ENCODE measurements at places on chromosomes 6 and 20.
A peak's percentile ranks its signal among the peaks of the same experiment; 100 is the strongest.

- no peak for DNase-seq
These were observed 74.9 kb downstream of the AGPAT4 start for GRCh38 chr6:161198783-161199460.

DNA sequence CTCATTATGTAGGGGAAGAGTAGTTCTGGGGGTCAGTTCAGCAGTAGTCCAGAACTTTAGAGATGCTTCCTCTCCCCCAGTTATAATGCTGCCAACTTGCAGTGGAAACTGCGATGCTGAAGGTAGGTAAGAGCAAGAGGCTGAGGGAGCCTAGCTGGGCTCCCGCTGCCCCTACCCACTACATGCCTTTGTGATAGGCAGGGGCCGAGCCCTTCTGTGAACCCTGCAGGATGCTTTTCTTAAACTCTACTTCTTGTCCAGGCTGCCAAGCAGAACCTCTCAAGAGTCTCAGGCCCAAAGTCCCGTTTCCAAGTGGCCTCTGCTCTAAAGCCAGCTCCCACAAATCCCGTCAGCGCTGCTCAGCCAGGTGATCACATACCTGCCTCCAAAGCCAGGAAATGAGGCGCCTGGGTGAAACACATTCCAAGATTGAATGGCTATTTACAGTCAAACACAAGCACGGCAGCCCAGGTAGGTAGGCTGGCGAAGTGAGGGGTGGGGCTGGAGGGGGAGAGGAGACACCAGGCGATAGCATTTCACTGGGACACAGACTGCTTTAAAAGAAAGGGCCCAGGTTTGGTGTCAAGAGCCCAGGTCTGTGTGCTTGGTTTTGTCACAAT, 150.7 kb downstream of the CD24 start:
- no peak for DNase-seq

GRCh38 chr6:27772261-27773001, 139.8 kb downstream of the OR2B2 start:
- DNase-seq = peak; percentile 73

GRCh38 chr20:47674686-47675085, 110.6 kb downstream of the SULF2 start:
- DNase-seq = no peak

DNA sequence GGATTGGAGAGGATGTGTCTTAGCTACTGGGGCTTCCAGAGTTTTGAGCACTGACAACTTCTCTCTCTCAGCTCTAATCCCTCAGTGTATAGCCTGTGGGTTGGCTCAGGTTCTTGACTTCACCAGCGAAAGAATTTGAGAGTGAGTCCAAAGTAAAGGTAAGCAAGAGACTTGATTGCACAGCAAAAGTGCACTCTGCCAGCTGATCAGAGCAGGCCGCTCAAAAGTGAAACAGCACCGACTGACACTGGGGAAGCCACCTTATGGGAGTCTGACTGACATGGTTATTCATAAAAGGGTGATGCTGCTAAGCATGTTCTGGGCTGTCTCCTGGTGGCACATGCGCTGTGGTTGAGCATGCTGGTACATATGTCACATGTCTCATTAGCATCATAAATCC, 389.5 kb downstream of the CBLN4 start:
- DNase-seq = no peak

- DNase-seq = no peak
These were observed 46.2 kb upstream of the RNF144B start for GRCh38 chr6:18340781-18341551.

GRCh38 chr6:113187661-113188060, 669.5 kb upstream of the MARCKS start:
- no peak for DNase-seq

DNA sequence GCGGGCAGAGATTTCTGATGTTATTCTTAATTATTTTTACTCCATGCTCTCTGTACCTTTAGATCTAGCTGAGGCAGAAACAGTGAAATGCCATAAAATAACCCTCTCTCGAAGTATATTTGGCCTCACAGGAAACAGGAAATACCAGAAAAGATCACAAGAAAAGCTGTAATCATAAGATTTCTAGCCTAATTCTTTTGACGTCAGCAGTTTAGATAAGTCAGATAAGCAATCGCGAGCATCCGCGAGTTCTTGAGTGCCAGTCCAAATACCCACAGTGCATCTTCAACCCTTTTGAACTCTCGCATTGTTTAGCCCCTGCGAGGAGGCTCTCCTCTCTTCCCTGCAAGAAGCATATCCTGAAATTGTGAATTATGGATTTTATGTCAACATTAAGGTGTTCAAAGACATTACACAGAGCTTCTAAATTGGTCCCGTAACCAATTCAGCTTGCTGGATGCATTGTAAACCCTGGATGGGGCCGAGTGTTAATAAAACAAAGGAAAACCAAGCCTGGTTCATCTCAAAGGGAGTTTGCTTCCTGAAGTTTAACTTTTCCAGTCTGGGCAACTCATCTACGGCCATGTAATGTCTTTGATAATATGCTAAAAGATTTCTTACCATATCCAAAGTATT, 198.9 kb downstream of the MTFR2 start:
- no peak for DNase-seq

- DNase-seq = no peak
These were observed 90.9 kb upstream of the GCM1 start for GRCh38 chr6:53239526-53239925.

- DNase-seq = no peak
These were observed 76.1 kb downstream of the HIVEP2 start for GRCh38 chr6:142868917-142869316.

GRCh38 chr6:13302751-13303667, 25.3 kb downstream of the TBC1D7 start:
- DNase-seq = no peak

DNA sequence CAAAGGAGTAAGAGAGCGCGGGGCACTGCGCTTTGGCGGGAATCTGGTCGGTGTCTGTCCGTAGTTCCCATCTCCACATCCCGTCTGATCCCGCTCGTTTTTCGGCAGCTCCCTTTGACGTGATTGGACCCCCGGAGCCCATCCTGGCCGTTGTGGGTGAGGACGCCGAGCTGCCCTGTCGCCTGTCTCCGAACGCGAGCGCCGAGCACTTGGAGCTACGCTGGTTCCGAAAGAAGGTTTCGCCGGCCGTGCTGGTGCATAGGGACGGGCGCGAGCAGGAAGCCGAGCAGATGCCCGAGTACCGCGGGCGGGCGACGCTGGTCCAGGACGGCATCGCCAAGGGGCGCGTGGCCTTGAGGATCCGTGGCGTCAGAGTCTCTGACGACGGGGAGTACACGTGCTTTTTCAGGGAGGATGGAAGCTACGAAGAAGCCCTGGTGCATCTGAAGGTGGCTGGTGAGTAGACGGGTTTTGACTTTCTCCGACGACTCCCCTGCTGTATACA, 1.4 kb downstream of the BTN1A1 start:
- no peak for DNase-seq

- no peak for DNase-seq
These were observed 1.9 kb upstream of the NKAIN4 start for GRCh38 chr20:63255931-63256704.

DNA sequence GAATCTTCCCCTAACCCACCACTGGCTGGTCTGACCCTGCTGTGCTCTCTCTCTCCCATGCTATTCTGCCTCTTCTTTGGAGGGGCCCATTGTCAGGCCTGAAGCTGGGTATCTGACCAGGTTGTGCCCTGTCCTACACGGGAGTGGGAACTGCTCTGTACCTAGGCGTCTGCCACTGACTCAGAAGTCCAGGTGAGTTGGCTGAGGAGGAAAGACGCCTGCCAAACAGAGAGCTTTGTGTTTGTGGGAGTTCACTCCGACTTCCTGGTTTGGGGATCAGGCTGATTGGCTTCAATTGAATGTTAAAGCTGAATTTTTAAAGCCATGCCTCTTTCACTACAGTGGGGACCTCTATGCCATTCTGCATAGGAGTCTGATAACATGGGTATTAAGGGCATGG, 136.0 kb downstream of the CCDC170 start:
- no peak for DNase-seq

- no peak for DNase-seq
These were observed 7.6 kb downstream of the PLEKHG1 start for GRCh38 chr6:150607329-150607650.

DNA sequence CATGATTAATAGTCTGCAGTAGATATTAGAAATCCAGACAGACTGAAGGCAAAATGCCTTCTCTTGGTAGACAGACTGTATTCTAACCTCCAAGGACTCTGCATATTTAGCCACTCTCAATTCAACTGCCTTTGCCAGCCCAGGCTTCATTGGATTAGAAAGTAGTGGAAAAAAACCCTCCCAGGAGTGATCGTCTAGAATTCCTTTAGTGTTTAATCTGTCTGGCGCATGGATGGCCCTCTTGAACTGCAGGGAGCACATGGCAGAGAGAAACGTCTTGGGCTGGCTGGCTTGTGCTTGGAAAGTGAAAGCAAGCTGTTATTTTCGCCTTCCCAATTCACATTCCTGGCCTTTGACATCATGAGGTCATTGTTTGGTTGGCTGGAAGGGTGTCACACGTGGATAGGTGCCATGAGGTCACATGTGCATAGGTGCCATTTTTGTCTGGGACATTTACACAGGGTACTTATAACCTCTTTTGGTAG, 30.9 kb upstream of the NEDD9 start:
- no peak for DNase-seq

DNA sequence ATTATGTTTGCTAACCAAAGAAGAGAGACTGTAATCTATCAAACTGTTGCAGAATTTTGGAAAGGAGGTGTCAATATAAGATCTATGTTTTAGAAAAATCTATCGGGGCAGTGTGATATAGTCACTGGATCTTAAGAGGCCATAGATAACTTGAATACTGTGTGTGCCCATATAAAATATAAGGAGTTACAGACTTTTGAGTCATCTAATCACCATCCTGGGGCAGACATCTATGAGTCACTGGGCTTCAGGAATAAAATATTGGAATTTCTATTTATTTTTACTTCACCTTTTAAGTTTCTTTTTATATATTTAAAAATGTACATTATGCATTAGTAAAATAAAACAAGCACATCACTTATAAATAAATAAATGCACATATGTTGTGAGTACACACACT, 509.3 kb upstream of the MAN1A1 start:
- DNase-seq = no peak

GRCh38 chr6:129902681-129903080, 41.6 kb upstream of the TMEM244 start:
- no peak for DNase-seq

DNA sequence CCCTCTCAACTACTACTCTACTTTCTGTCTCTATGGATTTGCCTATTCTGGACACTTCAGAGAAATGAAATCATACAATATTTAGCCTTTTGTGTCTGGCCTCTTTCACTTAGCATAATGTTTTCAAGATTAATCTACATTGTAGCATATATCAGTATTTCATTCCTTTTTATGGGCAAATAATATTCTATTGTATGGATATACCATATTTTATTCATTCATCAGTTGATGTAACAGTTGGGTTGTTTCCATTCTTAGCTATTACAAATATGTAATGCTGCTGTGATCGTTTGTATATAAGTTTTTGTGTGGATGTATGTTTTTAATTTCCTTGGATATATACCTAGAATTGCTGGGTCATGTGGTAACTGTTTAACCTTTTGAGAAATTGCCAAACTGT, 23.4 kb downstream of the FAM184A start:
- no peak for DNase-seq

GRCh38 chr20:59163631-59164530, at the start of gene ZNF831:
Gene ZNF831 (plus strand): TSS chr20:59163821. CDS start chr20:59191020, 27,199 bp downstream.
- no peak for DNase-seq

DNA sequence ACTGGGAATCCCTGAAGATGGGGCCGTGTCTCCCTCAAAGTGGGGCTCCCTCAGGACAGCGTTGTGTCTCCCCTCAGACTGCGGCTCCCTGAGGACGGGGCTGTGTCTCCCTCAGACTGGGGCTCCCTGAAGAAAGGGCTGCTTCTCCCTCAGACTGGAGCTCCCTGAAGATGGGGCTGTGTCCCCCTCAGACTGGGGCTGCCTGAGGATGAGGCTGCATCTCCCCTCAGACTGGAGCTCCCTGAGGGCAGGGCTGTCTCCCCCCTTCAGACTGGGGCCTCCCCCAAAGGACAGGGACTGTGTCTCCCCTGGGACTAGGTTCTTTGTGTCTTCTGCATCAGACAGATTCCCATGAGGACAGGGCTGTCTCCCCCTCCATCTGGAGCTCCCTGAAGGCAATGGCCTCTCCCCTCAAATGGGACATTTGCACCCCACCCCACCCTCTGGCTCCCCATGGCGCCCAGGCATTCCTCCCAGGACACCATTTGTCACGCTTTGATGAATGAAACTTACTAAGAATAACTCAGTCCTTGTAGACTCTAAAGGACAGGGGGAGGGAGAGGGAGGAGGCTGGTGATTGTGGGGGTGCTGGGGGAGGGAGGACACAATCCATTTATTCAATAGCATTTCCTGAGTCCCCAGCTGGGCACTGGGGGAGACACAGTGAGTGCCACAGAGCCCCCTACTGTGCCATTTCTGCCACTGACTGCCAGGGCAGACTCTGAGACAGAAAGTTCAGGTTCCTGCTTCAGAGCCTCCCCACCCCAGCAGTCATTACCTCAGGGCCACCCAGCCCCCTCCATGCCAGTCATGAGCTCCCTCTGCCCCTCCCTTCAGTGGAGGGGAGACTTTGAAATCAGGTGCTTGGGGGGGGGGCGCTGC, 122.4 kb downstream of the MRPL14 start:
- DNase-seq = no peak

DNA sequence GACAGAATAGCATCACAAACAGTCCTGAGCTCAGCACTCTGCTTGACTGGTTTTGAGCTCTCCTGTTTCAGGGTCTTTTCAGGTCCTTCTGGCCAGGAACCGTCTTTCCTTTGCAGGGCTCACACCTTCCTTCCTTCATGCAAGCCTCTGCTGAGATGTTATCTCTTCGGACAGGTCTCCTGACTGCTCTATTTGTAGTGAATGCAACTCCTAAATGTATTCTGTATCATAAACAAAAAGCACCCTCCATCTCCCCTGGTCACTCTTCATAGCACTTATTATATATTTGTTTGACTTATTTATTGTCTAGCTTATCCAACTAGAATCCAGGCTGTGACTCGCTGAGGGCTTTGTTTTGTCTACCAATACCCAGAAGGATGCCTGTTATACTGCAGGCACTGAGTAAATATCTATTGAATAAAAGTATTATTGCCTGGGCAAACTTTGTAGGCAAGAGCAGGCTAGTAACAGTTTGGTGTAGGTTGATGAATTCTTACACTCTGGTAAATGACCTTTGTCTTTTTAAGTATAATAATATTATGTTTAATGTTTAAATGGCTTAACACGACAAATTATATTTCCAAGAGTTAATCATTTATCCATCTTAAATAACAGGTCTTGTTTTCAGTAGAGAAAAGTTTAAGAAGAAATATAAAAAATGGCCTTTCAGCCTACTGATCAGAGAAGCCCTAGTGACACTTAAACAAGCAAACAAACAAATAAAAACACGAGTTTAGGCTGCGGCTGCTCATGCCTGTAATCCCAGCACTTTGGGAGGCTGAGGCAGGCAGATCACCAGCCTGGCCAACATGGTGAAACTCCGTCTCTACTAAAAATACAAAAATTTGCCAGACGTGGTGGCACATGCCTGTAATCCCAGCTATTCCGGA, 199.7 kb downstream of the BCAS1 start:
- no peak for DNase-seq

- no peak for DNase-seq
These were observed 243.2 kb upstream of the TENT5A start for GRCh38 chr6:81995548-81996289.

Data from stimulated activated CD8-positive, alpha-beta memory T cell treated with anti-CD3 and anti-CD28 coated beads, Interleukin-7, amount 100 ng/mL, for 24 hours (primary cell).